ENCODE measurements at places on chromosomes 13 and 19.

GRCh38 chr13:30346789-30347167, 39.4 kb upstream of the KATNAL1 start:
- DNase-seq = no peak

DNA sequence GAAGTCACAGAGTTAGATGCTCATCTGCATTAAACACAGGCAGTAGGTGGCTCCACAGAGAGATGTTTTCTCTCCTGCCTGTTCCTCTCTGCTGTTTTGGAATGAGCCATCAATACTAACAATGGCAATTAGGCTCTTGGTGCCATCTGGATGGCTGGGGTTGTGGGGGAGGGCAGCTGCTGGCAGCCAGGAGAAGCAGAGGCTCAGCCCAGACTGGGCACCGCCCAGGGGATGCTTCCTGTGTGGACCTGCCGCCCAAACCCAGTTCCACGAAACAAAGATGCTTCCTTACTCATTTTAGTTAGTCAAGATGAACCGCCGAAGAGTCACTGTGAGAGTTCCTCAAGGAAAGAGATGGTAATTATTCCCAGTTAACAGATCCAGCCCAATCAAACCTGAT, 50.8 kb upstream of the PCDH8 start:
- DNase-seq = no peak

- no peak for DNase-seq
Observed at GRCh38 chr19:41330946-41331678, 21.1 kb downstream of the CCDC97 start.

DNA sequence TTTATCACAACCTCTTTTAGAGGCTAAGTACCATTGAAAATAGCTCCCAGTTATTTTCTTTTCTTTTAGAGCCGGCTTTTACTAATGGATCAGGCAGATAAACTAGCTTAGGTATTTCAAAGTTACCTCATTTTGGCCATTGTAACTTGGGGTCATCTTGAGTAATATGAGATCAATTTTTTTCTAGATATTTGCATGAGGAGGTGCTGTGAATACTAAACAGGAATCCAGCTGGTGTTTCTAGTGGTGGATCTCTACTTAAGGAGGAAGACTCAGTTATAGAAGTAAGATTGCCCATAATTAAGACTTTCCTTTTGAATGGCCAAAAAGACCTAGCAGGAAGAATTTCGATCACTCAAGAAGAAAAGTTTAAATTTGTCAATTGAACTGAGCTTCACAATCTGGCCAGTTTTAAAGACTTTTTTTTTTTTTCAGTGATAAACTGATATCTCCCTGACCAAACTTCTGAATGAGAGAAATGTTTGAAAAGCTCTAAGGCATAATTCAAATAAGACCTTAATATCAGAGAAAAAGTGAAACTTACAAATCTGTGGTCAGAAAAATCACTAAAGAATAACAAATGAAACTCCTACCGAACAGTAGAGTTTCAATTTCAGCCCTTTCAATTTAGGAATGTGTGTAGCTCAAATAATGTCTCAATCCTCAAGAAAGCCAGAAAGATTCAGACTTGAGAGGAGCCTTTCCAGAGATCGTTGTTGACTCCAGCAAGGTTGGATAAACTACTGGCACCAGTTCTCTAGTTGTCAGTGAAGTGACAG, 11.6 kb upstream of the NAA16 start:
- no peak for DNase-seq

DNA sequence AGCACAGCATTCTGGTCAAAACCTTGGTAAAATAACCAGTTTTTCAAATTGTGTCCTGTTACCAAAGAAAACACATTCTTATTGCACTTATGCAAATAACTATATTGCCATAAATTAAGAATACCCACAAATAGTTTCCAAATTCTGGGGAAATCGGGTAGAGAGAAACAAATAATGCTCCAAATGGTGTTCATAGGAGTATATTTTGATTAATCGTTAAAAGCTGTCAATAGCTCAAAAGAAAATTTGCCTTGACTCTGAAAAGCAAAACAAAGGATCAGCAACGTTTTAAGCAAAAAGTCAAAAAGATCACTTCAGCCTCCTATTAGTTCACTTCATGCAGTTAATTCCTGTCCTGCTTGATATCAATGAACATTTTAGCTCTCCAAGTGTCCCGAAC, 22.2 kb upstream of the CEACAM21 start:
- no peak for DNase-seq

DNA sequence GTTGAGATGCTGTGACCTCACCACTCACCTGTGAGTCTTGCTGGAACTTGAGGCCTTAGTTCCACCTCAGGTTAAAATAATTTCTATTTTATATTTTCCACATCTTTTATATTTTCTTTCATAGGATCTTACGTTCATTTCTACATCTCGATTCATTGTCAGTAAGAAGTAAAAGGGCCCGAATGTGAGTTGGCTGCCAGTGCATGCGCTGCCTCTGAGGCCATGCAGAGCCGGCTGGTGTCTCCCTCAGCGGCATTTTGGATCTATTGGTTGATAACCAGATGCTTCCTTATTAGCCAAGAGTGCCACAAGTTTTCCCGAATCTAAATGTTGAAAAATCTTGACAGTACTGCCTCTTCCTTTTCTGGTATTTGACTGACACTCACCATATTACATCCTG, 347.3 kb downstream of the TEX29 start:
- no peak for DNase-seq

DNA sequence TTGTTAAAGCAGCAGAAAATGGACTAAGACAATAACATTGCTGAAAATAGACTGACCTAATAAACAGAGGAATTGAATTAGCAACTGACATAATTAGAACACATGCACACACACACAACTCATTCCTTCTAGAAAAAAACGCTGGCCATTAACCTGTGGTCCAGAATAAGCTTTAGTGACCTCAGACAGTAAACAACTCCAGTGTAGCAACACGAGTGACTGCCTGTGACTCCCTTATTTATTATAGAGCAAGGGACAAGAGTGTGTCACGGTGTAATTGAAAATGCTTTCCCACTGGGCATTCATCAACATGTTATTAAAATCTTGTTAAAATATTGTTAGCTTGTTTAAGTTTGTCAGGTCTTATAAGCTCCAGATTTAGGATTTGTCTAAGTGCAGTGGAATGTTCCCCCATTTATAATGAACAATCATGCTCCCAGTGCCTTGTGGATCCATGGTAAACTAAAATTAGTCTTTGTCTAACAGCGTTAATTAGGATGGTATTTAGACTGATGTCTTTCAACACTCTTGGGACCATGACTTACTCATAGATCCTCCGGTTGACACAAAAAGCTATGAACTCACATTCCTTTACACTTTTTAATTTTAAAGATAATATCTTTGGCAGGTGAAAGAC, 111.7 kb upstream of the IRS2 start:
- no peak for DNase-seq

- DNase-seq = no peak
Observed at GRCh38 chr13:80379245-80379644, 38.3 kb upstream of the SPRY2 start.

GRCh38 chr13:94660695-94661326, 51.5 kb downstream of the SOX21 start:
- DNase-seq = peak; percentile 9

GRCh38 chr19:45467115-45467455, 711 bp upstream of the FOSB start:
- no peak for DNase-seq

DNA sequence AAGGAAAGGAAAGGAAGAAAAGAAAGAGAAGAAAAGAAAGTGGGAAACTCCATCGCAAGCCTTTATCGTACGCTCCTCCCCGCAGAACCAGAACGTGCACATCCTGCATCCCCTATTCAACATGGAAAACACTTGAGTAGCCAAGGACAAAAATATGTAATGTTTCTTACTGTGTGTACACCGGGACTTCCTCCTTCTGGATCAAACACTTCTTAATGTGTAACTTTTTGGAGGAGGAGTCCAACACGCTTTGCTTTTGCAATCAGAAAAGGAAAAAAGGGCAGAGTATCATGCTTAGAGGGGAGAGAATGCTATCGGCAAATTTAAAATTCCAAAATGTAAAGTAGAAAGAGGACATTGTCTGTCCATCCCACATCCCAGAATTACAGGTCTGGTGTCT, 7.8 kb upstream of the SHFL start:
- no peak for DNase-seq

DNA sequence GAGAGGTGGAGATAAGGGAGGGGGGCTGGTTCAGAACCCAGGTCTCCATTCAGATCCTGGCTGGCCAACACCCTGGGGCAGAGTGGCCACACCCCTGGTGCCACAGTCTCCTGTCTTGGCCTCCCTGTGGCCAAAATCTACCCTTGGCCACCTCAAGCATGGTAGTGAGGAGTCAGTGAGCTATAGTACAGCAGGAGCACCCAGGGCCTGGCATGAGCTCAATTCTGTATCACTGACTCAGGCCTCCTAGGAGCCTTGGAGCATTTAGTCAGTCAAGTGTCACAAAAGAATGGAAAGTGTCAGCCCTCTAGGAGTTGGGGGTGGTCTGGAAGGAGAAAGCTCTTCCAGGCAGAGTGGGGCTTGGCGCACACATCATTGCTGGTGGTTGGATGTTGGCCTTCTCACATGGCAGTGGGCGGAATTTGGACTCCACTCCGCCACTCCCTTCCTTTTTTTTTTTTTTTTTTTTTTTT, 6.6 kb upstream of the CD79A start:
- no peak for DNase-seq

GRCh38 chr13:64327505-64328194, 2902.5 kb downstream of the PCDH9 start:
- DNase-seq = no peak

GRCh38 chr19:48190288-48190884, 19.9 kb downstream of the ZSWIM9 start:
- peak; percentile 55 for DNase-seq

DNA sequence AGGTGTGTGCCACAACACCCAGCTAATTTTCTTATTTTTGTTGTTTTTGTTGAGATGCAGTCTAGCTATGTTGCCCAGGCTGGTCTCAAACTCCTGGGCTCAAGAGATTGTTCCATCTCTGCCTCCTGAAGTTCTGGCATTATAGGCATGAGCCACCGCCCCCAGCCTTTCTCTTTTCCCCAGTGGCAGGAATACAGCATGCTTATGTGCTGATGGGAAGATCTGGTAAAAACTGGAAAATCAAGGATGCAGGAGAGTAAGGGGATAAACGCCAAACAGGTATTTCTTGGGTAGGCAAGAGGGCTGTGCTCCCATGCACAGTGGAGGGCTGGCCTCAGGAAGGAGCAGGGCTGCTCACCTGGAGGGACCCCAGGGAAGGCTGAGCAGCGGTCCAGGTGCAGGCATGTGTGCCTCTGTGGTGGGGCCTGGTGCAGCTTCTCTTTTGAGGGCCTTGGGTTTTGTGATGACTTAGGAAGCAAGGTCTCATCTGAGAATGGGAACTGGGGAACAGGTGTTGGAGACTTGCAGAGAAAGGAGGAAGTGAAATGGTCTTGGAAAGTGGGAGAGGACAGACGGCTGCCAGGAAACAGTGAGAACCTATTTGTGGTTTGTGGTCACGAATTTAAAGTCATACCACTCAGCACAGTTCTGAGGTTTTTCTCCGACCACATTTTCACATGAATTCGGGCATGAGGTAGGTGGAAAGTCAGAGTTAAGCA, 106.5 kb downstream of the TEX26 start:
- DNase-seq = peak; percentile 43

DNA sequence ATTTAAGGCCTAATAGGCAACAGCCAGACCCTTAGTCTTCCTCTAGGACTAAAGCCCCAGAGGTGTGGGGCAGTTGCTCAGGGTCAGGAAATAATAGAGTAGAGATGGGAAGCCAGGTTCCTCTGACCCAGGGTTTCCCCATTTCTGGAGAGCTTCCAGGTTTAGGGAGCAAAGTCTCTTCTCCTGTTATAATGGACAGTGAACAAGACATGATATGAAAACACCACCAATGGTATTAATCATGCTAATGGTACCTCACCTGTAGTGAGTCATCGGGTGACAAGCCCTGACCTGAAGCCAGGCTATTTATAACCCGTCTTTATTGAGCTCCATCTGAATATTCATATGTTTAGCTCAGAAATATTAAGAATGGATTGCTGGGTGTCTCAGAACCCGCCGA, 24.6 kb downstream of the BICRA start:
- DNase-seq = no peak

DNA sequence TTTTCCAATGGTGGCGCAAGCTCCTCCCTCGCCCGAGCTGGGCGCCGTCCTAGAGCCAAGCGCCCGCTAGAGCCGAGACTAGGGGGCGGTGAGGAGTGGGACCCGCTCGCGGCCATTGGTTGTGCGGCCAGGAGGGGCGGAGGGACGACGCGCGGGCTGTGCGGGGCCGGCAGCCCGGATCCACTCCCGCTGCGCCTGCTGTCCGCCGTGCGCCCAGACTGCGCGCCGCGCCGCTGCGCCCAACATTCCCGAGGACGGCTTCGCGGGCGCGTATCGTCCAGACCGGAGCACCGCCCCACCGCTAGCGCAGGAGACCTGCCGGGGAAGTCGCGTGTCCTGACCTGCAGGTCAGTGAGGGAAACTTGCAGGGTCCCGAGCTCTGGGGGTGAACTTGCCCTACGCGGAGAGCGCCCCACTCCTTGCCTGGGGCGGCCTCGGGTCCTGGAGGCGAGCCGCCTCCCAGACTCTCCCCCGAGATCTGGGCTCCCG, at the start of gene SERTM1:
TSS of gene SERTM1 (plus strand) at position 183 of the 489 bp plus-strand sequence. CDS start 21,059 bp downstream, outside the sequence.
- DNase-seq = no peak

DNA sequence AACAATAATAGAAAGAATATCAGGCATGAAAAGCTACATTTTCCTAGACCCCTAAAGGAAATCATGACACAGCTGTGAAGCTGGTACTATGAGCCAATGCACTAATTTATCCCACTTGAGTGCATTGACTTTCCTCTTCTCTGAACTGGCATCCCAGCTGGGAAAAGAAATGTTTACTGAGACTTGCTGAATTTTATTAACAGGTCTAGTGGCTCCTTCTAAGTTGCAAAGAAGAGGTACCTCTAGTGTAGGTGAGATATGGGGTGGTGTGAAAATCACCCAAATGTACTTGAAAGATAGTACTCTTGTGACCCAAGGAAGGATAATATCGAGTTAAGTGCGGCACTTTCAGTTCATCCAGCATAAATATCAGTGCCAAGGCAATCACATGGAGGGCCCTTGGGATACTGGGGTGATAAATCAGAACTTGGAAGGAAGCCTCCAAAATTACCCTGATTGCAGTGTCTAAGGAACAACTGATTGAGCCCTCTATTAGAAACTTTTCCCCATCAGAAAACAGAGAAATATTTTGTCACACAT, 369.2 kb downstream of the PCDH9 start:
- DNase-seq = no peak

- peak; percentile 99 for DNase-seq
Observed at GRCh38 chr19:48660852-48661710, 11.7 kb downstream of the NTN5 start.

- no peak for DNase-seq
Observed at GRCh38 chr19:45809643-45810159, 5.4 kb downstream of the RSPH6A start.

DNA sequence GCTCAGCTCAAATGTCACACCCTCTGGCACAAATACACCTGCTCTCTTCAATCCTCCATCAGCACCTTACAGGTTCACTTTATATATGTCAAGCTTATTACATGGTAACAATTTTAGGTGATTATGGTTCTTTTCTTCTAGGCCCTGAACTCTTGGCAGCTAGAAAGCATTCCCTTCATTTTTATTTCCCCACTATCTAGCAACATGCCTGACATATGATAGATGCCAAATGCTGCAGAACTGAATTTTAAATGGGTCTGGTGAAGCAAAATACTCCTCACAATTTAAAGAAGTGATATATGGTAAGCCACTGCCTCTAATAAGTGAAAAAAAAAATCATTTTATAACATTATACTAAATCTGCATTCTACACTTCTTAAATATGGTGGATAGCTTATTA, 95.2 kb downstream of the USP12 start:
- no peak for DNase-seq

All from GM13977 (cell line).